ENCODE measurements at places on chromosomes 3 and 15. TPM values are rescaled to one million over a fixed set of nuclear protein-coding genes. Genes with fewer than 3 reads are reported as not detected.

The GOLGA6B gene
- total RNA-seq, result not detected

GRCh38 chr15:51105430-51106016, 10.8 kb upstream of the TNFAIP8L3 start:
- no peak for DNase-seq

DNA sequence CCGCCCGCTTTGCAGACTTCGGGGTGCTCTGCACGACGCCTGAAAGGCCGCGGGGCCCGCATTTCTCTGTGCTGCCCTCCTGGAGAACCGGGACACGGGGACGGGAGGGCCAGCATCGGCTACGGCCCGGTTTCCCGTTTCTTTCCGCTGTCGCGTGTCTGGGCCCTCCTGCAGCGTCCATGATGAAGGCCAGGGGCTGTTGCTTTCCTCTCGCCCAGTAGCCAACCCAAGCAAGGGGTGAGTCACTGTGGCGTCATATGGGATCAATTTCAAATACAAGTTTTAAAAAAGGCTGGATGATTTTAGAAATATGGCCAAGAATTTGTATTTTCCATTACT, 435 bp downstream of the SLC35G2 start:
- no peak for DNase-seq

GRCh38 chr15:68218847-68219798, 10.4 kb downstream of the CLN6 start:
- peak; percentile 27 for DNase-seq

DNA sequence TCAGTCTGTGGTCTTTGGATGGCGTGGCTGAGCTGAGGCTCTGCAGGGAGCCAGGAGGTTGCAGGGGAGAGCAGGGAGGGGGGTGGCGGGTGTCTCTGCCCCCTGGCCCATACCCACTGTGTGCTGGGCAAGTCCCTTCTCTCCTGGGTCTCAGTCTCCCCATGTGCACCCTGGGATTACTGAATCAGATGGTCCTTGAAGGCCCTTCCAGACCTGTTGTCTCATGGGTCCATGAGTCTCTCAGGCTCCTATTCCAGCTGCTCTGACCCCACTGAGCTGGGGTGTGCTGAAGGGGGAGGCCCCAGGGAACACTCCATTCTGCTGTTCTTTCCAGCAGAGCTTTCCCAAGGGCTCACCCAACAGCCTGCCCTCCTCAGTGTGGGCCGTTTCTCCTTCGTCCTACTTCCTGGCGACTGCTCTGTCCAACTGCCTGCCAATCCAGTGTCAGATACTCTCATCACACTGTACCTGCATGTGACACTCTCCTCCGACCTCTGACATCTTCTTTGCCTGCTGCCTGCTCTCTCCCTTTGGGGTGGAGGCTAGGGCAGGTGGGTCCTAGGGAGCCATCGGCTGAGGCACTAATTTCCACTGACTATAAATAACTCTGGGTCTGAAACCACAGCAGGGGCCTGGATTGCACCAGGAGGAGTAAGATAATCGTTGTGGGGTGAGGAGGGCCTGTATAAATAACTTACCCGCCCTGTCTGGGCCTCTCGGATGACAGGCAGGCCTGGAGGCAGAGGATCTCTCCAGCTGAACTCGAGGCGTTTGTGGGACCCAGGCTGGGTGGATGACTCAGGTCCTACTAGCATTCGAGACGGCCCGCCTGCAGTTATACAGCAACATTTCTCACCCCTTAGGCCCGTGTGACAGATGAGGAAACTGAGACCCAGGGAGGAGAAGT, 67.1 kb downstream of the ATP2B2 start:
- no peak for DNase-seq

The CYP1A2 gene
- total RNA-seq, result not detected
